Stimulated activated CD8-positive, alpha-beta memory T cell treated with anti-CD3 and anti-CD28 coated beads, Interleukin-12 subunit alpha, Interleukin-12 subunit beta, amount 100 ng/mL, for 4 hours (primary cell): ENCODE measurements at places on chromosomes 4 and X.

DNA sequence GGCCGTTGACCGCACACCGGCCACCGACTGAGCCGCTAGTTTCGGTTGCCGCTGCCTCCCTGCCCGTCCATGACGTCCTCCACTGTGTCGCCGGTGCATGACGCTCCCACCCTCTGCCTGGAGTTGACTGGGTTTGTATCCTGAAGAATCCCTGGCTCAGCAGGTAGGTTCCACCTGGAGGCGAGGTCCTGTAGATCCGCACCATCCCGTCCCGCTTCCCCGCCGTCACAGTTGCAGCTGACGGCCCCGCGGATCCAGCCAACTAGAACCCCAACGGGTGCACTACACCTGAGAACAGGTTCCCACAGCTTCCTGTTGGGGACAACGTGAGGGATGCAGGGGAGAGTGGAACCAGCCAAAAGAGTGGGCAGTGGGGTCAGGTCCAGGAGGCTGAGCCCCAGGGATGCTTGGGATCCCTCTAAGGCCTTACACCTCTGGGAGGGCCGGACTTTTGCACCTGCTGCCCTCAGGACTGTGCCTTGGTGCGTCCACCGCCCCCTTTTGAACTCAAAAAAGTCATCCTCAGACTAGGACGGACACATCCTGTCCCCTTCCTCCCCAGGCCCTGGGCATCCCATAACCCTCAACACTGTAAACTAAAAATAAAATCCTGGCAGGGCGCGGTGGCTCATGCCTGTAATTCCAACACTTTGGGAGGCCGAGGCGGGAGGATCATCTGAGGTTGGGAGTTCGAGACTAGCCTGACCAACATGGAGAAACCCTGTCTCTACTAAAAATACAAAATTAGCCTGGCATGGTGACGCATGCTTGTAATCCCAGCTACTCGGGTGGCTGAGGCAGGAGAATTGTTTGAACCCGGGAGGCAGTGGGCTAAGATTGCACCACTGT lies 1.1 kb upstream of the SLBP start:
- DNase-seq, result no peak

DNA sequence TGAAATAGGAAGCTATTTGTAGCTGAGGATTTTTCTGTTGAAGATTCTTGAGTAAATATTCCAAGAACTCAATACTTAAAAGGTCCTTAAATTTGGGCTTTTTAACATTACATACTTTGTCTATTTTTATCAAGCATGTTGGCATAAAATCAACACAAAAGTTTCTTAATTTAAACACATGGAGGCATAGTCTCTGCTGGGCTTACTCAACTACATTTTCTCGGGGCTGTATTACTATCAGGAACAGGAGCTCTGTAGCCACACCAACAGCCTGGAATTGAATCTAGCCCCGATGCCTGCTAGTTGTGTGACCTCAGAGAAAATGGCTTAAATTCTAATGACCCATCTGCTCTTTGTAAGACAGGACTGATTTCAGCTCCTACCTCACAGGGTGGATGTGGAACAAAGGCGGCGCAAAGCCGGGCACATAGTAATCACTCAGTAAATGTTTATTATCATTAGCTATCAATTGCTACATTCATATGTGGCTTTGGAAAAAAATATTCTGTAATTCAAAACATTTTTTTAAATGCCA lies 207.0 kb downstream of the NSUN7 start:
- no peak for DNase-seq

- DNase-seq, result no peak
Observed at GRCh38 chr4:25943312-25943711, 29.3 kb downstream of the SMIM20 start.

DNA sequence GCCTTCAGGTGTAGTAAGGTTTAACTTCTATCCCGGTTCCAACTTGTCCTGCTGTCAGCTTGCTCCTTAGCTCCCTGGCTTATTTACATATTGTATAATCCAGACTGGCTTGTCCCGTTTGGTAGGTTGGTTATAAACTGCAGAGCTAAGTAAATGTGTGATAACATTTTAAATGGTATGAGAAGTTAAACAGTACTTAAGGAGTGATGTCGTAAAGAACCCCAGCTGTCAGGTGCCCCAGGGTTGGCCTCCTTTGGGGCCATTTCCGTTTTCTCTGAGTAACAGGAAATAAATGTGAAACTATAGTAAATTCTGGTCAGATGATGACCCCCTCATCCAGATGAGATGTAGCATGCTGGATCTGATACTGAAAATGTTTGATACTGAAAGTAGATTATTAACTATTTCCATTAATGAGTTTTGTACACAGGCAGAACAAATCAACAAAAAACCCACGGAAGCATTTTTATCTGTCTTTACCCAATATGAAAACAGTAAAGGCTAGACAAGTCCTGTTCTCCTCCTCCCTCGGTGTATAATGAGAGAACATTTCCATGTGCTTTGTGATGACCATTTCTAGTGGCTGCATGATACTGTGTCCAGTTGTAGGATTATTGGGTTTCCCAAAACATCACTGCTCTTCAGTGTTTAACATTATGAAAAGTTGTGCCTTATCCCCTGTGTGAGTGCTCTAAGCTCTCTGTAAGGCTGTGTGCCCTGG lies 22.4 kb downstream of the GAB1 start:
- no peak for DNase-seq

DNA sequence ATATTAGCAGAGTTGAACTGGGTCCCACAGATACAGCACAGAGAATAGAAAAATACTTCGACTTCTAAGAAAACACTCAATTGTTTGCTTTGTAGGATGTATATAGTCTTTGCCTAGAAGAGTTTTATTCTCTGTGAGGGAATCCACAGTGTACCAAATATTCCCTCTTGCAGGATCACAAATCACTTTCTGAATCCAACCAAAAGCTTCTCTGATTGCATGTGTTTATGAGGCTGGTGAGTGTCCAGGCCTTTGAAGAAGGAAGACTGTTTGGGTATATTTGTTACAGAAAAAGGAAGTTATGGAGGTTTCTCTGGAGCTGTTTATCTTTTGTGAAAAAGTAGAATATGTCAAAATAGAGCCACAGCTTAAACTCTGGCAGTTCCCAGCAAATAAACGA lies 423.2 kb downstream of the AFF2 start:
- no peak for DNase-seq
